Left lung (tissue), 14 donors: ENCODE measurements at places on chromosomes 4 and X. TPM values are rescaled to one million over a fixed set of nuclear protein-coding genes. Genes with fewer than 3 reads are reported as not detected.

- no peak for DNase-seq
- H3K27me3 ChIP-seq = no peaks in the 10 kb centered on the region
- H3K36me3 ChIP-seq = no peaks in the 10 kb centered on the region
- H3K4me3 ChIP-seq = no peak overlapping the region
- no peak overlapping the region for H3K27ac ChIP-seq
Measured at GRCh38 chr4:128371876-128372275, 84.3 kb upstream of the PGRMC2 start.

DNA sequence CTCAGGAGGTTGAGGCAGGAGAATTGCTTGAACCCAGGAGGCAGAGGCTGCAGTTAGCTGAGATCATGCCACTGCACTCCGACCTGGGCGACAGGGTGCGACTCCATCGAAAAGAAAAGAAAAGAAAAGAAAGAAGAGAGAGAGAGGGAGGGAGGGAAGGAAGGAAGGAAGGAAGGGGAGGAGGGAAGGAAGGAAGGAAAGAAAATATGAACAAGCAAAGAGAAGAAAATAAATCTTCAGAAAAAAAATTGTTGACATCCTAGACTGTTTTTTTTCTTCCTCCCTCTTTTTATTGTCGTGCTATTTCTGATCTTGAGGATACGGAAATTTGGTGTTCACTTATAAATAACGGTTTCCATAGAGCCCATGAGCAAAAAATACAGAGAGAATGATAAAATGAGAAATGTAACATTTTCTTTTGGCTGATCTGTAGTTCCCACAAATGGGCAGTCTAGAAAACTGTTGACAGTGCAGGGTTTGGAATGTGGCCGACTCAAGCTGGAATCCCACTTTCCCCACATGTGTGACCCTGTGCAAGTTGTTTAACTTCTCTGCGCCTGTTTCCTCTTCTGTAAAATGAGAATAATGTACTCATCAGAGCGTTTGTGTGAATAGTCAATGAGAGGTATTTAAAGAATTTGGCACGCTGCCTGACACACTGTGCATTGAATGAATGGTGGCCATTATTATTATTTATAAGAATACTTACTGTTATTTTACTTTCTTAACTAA lies 19.4 kb downstream of the SORBS2 start:
- DNase-seq = no peak
- no peaks in the 10 kb centered on the region for H3K36me3 ChIP-seq
- H3K4me1 ChIP-seq = no peaks in the 10 kb centered on the region
- no peak overlapping the region for H3K27ac ChIP-seq
- H3K27me3 ChIP-seq = no peaks in the 10 kb centered on the region

FGF5 gene
- not detected for polyA plus RNA-seq

DNA sequence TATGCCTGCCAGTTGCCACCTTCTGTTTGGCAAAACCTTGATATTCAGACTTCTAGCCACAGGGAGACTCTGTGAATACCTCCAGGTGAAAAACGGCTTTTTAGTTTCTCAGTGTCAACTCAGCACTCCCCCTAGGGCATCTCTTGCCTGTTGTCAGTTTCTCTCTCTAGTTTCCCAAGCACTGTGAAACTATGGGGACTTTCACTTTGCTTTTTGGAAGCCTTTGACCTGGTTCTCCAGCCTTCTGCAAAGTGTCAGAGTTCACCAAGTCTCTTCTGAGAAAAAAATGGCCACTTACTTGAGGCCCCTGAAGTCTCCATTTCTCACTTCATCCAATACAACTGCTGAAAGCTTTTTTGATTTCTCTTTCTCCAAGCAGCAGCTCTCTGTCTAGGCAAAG lies 521.5 kb downstream of the INPP4B start:
- no peak overlapping the region for H3K4me3 ChIP-seq
- no peak overlapping the region for H3K27ac ChIP-seq
- DNase-seq = no peak
- no peaks in the 10 kb centered on the region for H3K27me3 ChIP-seq
- H3K4me1 ChIP-seq = no peaks in the 10 kb centered on the region

DNA sequence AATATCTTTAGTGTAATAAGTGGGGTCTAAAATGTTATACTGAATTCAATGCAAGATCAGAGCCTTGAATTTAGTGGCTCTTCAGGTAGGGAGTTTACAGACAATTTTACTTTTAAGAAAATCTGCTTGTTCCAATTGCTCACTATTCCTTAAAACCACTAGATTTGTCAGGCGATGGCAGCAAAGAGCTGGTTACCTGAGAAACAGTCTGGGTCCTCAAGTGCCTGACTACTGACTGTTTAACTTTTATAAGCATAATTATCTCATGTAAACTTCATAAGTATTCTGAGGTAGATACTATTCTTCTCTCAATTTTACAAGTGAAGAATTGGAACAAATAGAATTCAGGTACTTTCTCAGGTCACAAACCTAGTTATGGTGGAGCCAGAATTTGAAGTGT lies 84.3 kb downstream of the RRAGB start:
- no peaks in the 10 kb centered on the region for H3K27me3 ChIP-seq
- DNase-seq = no peak
- H3K4me1 ChIP-seq = no peaks in the 10 kb centered on the region
- no peak overlapping the region for H3K27ac ChIP-seq

SSX2B gene
- not detected for polyA plus RNA-seq

GRCh38 chr4:118367361-118367760 lies 14.6 kb upstream of the PRSS12 start:
- peak overlapping the region; percentile 13 for H3K27ac ChIP-seq
- no peaks in the 10 kb centered on the region for H3K36me3 ChIP-seq
- no peak overlapping the region for H3K4me3 ChIP-seq
- no peaks in the 10 kb centered on the region for H3K4me1 ChIP-seq

MAGEB10 gene
- polyA plus RNA-seq = not detected

DNA sequence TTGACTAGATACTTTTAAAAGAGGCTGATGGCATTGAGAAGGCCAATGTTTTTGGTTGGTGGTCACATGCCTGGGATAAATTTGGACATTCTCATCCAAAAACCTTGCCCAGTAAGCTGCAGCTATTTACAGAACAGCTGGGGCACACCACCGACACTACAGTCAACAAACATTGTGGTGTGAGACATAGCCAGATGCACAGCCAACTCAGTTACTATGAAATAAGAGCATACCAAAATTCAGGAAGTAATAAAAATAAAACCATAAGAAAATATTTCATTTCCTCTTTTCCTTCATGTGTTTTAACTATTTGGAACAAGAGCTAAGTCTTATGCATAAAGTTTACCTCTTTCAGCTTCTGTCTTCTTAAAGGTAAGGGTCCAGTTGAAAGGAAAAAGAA lies 8.8 kb downstream of the PPM1K start:
- H3K27ac ChIP-seq = no peak overlapping the region

- no peaks in the 10 kb centered on the region for H3K36me3 ChIP-seq
- no peak for DNase-seq
- H3K27me3 ChIP-seq = no peaks in the 10 kb centered on the region
Measured at GRCh38 chr4:183445097-183445428, 627 bp downstream of the CDKN2AIP start.

INTS6L gene
- 37.9 TPM for polyA plus RNA-seq

NEUROG2 gene
- polyA plus RNA-seq = not detected

DNA sequence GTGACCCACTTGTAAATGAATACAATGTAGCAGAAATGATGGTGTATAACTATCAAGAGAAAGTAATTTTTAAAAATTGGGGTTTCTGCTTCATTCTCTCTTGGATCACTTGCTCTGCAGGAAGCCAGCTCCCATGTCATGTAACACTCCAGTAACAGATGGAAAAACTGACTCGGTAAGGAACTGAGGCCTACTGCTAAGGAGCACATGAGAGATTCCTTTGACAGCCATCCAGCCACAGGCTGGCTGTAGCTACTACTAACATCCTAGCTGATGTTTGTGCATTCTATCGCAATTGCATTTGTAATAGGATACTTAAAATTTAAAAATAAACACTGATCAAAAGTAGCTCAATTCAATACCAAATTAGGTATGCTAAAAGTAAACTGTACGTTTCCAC lies 102.3 kb upstream of the MAB21L2 start:
- no peak overlapping the region for H3K27ac ChIP-seq
- no peak for DNase-seq
- no peak overlapping the region for H3K4me3 ChIP-seq

MAGIX gene
- polyA plus RNA-seq = 1.6 TPM

ACSL4 gene
- polyA plus RNA-seq = 15.3 TPM

GRCh38 chr4:110411574-110412011 lies 64.4 kb upstream of the ENPEP start:
- no peak overlapping the region for H3K4me3 ChIP-seq
- H3K27ac ChIP-seq = no peak overlapping the region
- no peaks in the 10 kb centered on the region for H3K27me3 ChIP-seq
- no peaks in the 10 kb centered on the region for H3K4me1 ChIP-seq
- H3K36me3 ChIP-seq = no peaks in the 10 kb centered on the region

- no peak for DNase-seq
- no peaks in the 10 kb centered on the region for H3K36me3 ChIP-seq
- H3K4me3 ChIP-seq = no peak overlapping the region
- no peak overlapping the region for H3K27ac ChIP-seq
- H3K27me3 ChIP-seq = no peaks in the 10 kb centered on the region
Measured at GRCh38 chr4:26854701-26855100, 5.9 kb upstream of the STIM2 start.

DNA sequence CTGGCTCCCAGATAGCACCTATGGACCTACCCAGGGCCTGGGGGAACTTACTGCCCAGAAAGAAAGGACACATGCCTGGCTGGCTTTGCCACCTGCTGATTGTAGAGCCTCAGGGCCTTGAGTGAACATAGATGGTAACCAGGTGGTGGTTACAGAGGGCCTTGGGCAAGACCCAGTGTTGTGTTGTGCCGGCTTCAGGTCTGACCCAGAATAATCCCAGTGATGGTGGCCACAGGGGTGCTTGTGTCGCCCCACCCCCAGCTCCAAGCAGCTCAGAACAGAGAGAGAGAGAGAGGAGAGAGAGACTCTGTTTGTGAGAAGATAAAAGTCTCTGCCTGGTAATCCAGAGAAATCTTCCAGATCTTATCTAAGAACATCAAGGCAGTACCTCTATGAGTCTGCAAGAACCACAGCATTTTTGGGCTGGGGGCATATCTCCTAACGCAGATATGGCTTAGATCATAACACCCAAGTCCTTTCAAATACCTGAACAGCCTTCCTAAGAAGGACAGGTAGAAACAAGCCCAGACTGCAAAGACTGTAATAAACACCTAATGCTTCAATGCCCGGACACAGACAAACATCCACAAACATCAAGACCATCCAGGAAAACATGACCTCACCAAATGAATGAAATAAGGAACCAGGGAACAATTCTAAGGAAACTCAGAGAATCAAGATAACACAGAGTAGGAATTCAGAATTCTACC lies 16.3 kb upstream of the RP2 start:
- H3K36me3 ChIP-seq = no peaks in the 10 kb centered on the region
- no peak for DNase-seq
- no peak overlapping the region for H3K27ac ChIP-seq
- no peaks in the 10 kb centered on the region for H3K4me1 ChIP-seq
- no peaks in the 10 kb centered on the region for H3K27me3 ChIP-seq

GRCh38 chrX:1918780-1919179 lies 303.9 kb downstream of the ASMT start:
- H3K27ac ChIP-seq = no peak overlapping the region
- no peaks in the 10 kb centered on the region for H3K4me1 ChIP-seq
- no peak for DNase-seq
- H3K4me3 ChIP-seq = no peak overlapping the region
- peaks cover under 1% of the 10 kb centered on the region for H3K27me3 ChIP-seq
- no peaks in the 10 kb centered on the region for H3K36me3 ChIP-seq

SRD5A3 gene
- 15.7 TPM for polyA plus RNA-seq

GRCh38 chr4:124641715-124642381 lies 70.7 kb downstream of the ANKRD50 start:
- no peaks in the 10 kb centered on the region for H3K36me3 ChIP-seq
- no peak overlapping the region for H3K4me3 ChIP-seq
- H3K4me1 ChIP-seq = peaks cover 8% of the 10 kb centered on the region

DNA sequence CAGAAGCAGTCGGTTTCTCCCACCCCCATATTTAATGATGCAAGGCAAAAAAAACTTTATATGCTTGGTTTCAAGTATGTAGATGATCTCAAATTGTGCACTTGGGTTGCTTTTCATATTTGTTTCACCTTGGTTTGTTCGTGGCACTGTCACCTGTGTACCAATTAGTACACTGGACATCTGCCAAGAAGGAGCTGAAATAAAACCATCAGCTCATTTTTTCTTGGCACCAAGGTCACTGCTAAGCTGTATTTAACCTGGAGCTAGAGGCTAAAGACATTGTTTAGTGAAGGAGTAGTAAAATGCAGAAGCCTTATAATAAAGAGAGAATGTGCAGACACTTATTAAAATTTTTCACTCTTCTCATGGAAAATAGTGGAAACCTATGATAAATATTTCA lies 430.8 kb downstream of the ARHGAP24 start:
- H3K27me3 ChIP-seq = no peaks in the 10 kb centered on the region
- no peaks in the 10 kb centered on the region for H3K36me3 ChIP-seq
- no peak overlapping the region for H3K4me3 ChIP-seq
- no peaks in the 10 kb centered on the region for H3K4me1 ChIP-seq
- H3K27ac ChIP-seq = no peak overlapping the region
- no peak for DNase-seq

DNA sequence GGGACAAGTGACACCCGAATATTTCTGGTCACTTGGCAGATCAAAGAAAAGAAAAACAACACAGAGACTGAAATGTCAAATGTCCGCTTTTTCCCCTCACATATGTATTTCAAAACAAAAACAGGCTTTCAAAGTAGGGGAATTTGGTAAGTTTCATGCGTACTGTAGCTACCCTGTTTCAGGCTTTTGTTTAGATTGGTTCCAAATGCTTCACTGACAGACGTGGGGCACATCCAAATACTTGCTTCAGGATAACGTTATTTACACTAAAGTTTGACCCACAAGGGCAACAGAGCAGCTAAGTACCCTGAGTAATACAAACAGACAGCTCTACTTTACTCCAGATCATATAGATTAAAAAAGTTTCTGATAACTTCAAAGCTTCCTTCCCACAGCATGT lies 804.5 kb upstream of the POU3F4 start:
- H3K27me3 ChIP-seq = no peaks in the 10 kb centered on the region
- no peaks in the 10 kb centered on the region for H3K4me1 ChIP-seq
- DNase-seq = no peak

P2RY4 gene
- polyA plus RNA-seq = 0.40 TPM

- no peaks in the 10 kb centered on the region for H3K27me3 ChIP-seq
- H3K4me3 ChIP-seq = no peak overlapping the region
- no peak overlapping the region for H3K27ac ChIP-seq
- no peaks in the 10 kb centered on the region for H3K4me1 ChIP-seq
Measured at GRCh38 chrX:119067023-119067739, 5.6 kb upstream of the CT47C1 start.

DNA sequence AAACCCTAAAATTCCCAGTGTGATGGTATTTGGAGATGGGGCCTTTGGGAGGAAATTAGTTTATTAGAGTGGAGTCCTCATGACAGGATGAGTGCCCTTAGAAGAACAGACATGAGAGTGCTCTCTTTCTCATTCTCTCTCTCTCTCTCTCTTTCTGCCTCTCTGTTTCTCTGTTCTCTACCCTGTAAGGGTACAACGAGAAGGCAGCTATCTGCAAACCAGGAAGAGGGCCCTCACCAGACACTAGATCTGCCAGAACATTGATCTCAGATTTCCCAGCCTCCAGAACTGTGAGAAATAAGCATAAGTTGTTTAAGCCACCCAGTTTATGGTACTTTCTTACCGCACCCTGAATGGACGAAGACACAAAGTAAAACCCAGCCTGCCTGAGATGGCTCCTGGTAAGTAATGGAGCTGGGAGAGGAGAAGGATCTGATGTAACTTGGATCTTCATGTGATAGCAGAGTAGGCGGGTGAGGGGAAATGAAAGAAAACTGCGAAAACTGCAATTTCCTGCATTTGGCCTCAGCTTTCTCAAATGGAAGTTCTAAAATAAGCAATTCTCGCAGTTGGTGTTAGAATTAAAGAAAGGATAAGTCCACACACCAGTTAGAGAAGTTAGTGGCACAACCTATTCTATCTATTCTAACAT lies 8.7 kb upstream of the CDS1 start:
- DNase-seq = no peak
- no peaks in the 10 kb centered on the region for H3K36me3 ChIP-seq
- peak overlapping the region; percentile 49 for H3K27ac ChIP-seq
- H3K4me3 ChIP-seq = no peak overlapping the region
- H3K4me1 ChIP-seq = no peaks in the 10 kb centered on the region

SLC10A4 gene
- polyA plus RNA-seq = 0.34 TPM
